ENCODE measurements at places on chromosomes 12 and 14.

DNA sequence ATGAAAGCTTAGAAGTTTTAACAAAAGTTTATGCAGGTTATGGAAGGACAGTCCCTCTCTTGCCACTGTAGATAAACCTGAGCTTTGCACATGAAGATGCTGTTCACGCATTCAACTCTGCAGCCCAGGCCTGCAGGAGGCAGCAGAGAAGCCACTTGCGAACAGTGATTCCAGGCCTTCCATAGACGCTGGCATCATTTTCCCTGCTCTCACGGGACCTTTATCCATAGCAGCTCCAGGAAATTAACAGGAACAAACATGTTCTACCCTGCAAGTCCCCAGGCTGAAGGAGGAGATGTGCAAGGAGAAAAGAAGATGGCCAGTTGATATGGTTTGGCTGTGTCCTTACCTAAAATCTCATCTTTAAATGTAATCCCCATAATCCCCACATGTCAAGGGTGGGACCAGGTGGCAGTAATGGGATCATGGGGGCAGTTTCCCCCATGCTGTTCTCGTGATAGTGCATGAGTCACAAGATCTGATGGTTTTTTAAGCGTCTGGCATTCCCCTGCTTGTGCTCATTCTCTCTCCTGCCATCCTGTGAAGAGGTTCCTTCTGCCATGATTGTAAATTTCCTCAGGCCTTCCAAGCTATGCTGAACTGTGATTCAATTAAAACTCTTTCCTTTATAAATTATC is 2.0 kb downstream of the ERP27 start:
- DNase-seq: no peak

DNA sequence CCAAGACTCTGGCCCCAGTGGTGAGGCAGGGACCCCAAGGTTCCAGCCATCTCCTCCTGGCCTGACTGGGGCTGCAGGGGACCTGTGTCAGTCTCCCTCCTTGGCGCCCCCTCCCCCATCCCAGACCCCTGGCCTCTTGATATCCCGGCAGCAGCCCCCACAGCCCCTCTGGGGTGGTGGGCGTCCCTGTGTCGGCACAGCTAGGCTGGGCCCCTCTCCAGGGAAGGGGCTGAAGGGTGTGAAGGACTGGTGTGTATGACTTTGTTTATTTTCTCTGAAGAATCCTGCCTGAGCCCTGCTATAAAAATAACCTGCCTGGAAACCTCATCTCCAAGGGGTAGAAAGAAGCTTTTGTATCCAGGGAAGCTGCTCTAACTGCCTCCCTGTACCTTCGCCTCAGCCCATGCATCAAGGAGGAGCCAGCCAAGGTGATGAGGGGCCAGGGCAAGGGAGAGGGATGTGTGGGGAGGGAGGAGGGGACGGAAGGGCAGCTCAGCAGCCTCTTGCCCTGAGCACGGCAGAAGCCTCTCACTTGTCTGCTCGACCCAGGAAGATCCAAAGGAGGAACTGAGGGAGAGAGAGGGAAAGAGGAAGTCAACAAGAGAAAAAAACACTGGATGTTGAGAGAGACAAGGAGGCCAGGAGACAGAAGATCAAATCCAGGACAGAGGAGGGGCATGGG is 25.4 kb upstream of the COL2A1 start:
- DNase-seq: no peak

GRCh38 chr12:40551466-40551865 is 140.8 kb upstream of the CNTN1 start:
- DNase-seq: no peak

DNA sequence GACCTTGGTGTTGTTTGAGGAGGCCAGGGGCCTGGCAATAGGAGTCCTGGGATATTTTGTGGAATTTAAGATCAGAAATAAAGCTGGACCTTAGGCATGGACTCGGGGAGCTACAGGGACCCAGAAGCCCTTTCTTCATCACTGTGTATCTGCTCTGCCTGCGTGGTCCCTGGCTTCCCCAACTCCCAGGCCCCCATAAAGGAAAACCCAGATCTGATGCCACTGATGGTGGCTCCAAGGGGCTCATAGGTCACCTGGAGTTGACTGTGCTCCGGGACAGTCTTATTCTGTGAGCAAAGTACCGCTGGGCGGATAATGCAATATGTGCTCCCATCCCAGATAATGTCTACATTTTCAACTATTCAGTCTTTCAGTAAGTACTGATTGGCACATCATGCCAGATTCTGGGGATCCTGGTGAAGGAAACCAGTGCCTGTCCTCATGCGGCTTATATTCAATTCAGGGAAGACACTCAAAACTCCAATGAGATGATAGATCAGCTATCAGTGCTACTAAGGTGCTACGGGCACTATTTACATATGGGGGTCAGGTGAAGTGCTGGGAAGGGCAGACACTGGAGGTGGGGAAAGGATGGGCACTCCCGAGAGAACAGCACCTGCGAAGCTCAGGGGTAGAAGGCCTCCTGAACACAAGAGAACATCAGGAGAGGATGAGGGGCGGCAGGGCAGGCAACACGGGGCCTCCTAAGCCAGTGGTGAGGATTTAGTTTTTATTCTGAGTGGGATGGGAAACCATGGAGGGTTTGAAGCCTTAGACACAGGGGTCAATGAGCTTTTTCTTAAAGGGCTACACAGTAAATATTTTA is 5.5 kb upstream of the SELPLG start:
- DNase-seq: no peak

DNA sequence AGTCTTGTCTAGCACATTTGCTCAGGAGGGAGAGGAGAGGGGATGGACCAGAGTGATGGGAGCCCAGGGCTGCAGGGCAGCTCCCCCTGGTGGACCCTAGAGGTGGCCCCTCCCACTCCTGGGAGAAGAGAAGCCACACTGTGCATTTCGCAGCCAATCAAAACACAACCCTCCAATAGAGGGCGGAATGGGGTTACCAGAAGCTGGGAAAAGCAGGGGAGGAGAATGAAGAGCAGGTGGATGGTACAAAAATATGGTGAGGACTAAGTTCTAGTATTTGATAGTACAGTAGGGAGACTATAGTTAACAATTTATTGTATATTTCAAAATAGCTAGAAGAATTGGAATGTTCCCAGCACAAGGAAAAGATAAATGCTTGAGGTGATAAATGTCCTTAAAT is 23.6 kb downstream of the VASH1 start:
- peak; percentile 95 for DNase-seq

DNA sequence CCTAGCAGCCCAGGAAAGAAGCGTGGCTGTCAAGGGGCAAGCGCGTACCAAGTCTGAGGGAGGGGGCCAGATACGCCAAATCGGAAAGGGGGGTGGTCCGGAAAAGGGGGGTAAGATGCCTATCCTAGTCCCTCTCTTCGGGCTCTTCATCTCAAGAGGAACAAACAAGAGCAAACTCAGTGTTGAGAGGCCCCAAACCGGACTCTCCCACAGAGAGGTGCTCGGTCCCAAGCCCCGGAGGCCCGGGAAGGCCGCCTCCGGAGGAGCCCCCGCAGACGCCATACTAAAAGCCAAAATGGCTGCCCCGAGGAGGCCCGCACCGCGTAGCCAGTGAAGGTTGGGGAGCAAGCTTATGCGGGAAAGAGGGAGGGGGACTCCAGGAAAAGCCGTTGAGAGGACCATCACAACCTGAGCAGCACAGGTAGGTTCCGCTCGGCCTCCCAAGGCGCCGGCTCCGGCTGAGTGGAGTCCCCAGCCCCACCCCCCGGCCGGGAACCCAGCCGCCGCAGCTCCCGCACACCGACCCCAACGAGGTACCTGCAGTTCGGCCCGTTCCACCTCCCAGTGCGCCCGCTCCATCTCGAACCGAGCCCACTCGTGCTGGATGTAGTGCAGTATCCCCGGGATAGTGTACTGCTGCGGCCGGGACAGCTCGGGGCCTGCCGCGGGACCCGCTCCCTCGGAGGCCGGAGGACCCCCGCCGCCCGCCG is at the start of gene AP4S1:
Gene AP4S1, plus strand, starts transcription at position 283 of the 710 bp plus-strand sequence. CDS start 40,548 bp downstream, outside the sequence.
- DNase-seq: no peak

GRCh38 chr12:122951979-122952892 is 14.0 kb downstream of the ABCB9 start:
- DNase-seq: peak; percentile 78

DNA sequence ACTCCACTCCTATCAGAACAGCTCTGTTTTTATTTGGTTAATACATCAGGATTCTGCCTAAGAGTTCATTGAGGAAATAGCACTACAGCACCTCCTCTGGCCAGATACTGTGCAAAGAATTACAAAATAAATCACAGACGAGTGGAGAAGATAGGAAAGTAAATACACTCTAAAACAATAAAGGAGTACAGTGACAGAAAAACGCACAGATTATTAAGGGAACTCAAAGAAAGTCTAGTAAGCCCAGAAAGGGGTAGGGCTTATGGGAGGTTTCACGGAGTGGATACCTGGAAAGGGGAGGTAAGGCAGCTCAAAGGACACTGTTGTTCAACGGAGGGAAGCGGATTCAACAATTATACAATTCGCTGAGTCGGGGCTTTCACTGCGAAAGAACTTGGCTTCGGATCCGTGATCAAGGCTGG is 5.5 kb downstream of the OR10AD1 start:
- no peak for DNase-seq

DNA sequence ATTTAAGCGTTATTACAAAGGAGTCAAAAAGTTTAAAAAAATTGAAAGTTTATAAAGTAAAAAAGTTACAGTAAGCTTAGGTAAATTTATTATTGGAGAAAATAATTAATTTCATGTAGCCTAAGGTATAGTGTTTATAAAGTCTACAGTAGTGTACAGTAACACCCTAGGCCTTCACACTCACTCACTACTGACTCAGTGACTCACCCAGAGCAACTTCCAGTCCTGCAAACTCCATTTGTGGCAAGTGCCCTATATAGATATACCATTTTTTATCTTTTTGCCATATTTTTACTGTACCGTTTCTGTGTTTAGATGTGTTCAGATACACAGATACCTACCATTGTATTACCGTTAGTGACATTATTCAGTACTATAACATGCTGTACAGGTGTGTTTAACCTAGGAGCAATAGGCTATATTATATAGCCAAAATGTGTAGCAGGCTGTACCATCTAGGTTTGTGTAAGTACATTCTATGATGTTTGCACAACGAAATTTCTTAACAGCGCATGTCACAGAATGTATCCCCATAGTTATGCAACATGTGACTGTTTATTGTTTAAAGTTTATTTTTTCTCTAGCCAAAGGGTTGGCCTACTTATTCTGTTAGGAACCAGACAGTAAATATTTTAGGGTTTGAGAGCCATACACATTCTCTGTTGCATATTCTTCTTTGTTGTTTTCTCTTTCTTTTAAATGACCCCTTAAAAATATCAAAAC is 155.5 kb downstream of the PCNX1 start:
- DNase-seq: no peak

- no peak for DNase-seq
These were observed 97.5 kb downstream of the ZFP36L1 start for GRCh38 chr14:68695326-68695768.

DNA sequence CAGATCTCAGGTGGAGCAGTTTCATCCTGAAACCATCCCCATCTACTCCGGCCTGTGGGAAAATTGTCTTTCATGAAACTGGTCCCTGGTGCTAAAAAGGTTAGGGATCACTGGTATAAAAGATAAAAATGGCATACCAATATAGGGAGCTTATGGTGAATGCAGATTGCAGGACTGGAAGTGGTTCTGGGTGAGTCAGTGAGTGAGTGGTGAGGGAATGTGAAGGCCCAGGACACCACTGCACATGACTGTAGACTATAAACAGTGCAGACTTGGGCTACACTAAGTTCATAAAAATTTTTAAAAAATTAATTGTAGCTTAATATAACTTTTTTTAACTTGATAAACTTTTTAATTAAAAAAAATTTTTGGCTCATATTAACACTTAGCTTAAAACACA is 67.0 kb upstream of the RD3L start:
- DNase-seq: no peak

DNA sequence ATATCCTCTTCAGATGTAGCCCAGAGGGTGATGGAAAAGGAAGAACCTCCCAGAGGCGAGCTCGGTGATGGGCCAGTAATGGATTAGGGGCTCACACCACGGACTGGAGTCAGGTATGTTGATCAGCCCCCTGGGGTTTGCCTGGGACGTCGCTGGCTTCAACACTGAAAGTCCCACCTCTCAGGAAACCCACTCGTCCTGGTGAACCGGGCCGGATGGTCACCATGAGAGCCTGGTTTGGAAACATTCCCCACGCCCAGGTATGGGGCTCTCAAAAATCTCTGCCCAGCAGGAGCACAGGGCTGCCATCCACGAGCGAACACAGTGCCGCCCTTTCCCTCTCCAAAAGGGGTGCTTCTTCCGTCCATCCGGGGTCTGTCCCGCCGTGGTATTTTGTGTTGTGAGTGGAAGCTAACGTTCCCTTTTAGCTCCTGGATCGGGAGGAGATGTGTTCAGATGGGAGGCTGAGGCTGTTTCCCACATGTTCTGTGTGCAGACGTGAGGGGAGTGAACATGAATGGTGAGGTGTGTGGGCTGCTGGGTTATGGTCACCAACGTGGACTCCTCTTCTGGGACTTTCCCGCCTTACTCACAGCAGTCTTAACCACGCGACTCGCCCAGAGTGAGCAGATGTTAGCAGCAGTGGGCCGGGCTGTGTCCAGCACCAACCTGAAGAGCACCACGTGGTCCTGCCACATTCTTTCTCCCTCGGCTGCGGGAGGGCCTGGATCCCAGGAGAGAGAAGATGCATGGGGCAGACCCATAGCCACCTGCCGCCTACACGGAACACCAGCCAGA is 139.2 kb downstream of the KIF26A start:
- no peak for DNase-seq

- DNase-seq: no peak
These were observed 696 bp downstream of the RPL36AL start for GRCh38 chr14:49619730-49620129.

- no peak for DNase-seq
These were observed 117.1 kb downstream of the PTPN11 start for GRCh38 chr12:112535637-112536366.

DNA sequence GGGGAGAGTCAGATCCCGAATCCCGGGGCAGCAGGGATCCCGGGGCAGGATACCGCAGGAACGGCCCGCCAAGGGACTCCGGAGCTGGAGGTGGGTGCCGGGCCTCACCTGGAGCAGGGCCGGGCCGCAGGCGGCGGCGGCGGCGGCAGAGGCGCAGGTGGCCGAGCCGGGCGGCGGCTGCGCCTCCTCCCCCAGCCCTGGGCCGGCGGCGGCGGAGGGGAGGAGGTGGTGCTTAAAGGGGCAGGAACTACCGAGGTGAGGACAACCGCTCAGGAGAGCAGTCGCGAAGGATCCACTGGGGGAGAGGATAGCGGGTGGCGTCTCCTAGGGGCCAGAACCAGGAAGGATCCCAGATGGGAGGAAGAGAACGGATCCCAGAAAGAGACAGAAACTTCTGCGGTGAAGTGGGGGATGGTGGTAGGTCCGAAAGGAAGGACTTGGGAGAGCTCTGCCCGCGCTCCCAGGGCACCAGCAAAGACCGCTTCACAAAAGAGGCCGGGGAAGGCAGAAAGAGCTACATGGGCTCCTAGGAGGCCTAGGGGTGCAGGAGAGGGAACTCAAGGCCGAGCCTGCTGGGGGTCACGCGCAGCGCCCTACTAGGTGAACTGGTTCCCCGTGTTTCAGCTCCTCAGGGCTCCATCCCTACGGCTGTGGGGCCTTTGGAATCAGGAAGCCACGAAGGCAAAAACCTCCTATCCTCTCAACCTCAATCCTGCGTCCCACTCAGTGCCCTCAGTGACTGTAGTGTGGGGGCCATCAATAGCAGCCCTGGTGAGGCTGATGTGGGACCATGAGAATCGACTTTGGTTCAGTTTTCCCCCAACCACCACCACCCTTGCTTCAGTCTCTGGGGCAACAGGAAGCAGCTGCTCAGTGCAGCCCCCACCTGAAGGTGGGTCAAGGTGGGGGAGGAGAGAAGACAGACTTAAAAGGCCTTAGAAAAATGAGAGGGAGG is 5.0 kb upstream of the BAZ2A start:
- no peak for DNase-seq

- DNase-seq: no peak
These were observed 159.9 kb downstream of the PDE3A start for GRCh38 chr12:20528208-20528607.

- no peak for DNase-seq
These were observed 768.1 kb upstream of the TBX3 start for GRCh38 chr12:115451780-115452736.

Measured in D721Med (cell line).